ENCODE measurements at places on chromosomes 2 and 18.

- no peak for DNase-seq
Observed at GRCh38 chr18:26056291-26056690, 34.1 kb downstream of the SS18 start.

- DNase-seq: peak; percentile 3
Observed at GRCh38 chr2:72325592-72326422, 178.1 kb upstream of the CYP26B1 start.

- DNase-seq: no peak
Observed at GRCh38 chr2:101446869-101447268, 28.0 kb downstream of the RFX8 start.

- no peak for DNase-seq
Observed at GRCh38 chr2:164784376-164784775, 57.2 kb downstream of the COBLL1 start.

GRCh38 chr2:25558262-25558661 is 115.1 kb downstream of the DTNB start:
- peak; percentile 34 for DNase-seq

DNA sequence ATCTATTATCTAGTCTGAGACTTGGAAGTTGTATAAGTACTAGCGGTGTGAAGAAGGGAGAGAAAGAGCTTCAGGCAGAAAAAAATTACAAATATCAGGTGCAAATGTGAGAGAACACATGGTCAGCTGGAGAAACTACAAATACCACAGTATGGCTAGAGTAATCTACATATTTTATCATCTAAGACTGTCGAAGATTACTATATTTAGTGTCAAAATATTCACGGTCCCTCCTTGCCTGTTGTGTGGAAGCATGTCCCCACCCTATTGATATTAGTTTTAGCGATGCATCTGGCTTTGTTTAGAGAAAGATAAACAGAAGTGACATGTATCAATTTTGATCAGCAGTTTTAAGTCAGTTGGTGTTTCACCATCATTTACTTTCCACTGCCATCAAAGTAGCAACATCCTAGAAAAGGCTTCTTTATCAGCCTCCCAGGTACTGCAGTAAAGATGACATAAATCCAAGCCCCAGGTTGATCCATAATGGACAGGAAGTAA is 90.5 kb upstream of the ITGA4 start:
- DNase-seq: no peak

DNA sequence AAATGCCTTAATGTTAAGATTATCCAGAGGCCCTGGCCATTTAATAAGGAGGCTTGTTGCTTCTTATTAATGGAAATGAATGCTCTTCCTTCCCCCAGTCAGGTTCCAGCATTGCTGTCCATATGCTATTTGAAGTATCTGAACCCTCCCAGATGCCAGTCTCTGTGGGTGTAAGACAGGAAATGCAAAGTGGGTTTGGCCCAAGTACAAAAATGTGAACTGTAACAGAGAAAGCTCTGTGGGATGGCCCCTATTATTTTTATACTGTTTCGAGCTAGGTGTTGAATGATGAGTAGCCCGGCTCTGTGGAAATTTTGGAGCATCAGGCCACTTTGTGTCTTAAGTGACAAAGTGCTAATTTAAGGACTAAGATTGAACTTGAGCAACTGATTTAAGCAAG is 141.0 kb downstream of the UXS1 start:
- no peak for DNase-seq

GRCh38 chr2:85839461-85839860 is 49.3 kb downstream of the ST3GAL5 start:
- no peak for DNase-seq

DNA sequence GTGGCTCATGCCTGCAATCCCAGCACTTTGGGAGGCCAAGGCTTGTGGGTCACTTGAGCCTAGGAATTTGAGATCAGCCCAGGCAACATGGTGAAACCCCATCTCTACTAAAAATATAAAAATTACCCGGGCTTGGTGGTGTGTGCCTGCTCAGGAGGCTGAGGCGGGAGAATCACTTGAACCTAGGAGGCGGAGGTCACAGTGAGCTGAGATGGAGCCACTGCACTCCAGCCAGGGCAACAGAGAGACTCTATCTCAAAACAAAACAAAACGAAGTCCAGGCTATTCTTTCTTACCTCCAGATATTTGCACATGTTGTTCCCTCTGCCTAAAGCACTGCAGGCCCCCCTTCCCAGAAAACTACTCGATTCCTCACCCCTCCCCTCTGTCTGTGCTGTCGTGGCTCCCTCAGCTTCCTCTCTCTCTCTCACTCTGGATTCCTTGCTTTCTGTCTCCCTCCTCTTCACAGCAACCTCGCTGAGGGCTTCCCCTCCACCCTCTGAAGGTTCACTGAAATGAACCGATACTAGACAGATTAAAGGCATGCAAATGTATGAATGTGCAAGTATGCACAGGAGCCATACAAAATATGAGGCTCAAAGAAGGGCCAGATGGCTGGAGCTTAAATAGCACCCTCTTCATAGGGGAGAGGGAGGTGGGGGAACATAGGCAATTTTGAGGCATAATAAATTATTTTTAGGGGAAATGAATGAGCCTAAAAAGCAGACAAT is 18.5 kb downstream of the TMEM177 start:
- DNase-seq: no peak

- DNase-seq: no peak
Observed at GRCh38 chr2:226048611-226049010, 649.1 kb downstream of the NYAP2 start.

GRCh38 chr2:27133195-27133875 is 1.1 kb downstream of the PREB start:
- DNase-seq: no peak

DNA sequence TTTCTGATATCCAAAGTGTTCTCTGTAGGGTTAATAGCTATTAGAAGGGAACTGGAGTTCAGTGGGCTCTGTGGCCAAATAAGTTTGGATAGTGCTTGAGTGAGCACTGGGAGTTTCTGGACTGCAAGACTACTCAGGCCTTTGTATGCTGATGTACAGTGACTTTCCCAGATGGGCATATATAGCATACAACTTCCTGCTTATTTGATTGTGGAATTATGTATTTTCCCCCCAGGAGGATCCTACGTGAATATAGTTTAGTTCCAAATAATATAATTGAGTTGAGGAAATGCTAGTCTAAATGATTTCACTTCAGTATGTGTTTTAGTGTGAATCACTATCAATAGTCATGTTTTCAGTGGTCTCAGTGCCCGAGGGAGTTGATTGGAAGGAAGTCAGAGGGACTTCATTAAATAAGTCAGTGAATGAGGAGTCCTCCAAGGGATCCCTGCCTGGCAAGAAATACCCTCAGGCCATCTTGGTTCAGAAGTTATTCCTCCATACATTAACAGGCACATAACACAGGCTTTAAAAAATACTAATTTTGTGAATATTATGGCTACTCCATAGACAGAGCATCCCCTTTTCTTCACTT is 251.4 kb downstream of the PRKCE start:
- DNase-seq: no peak

DNA sequence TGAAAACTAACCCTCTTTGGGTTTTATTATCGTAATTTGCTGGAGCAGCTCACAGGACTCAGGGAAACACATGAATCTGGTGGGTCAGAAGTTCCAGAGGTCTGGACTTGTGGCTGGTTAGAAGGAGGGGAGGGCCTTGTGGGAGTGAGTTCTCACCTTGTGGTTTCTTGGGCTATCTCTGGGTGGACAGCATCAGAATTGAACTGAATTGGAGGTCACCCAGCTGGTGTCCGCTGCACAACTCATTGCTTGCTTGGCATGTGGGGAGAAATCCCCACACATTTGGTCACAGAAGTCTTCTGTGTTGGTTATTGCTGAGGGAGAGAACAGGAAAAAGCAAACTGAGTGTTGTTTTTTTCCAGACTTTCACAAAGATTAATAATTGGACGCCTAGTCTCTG is 27.5 kb downstream of the ZNF892 start:
- no peak for DNase-seq

- DNase-seq: no peak
Observed at GRCh38 chr18:38526922-38527321, 961.3 kb upstream of the CELF4 start.

Data from thymus (tissue), 14 donors.